Activated T-helper 17 cell treated with anti-CD3 and anti-CD28 coated beads, Interleukin-2, amount 50 U/mL, for 72 hours (primary cell): ENCODE measurements at places on chromosomes 2 and 18.

DNA sequence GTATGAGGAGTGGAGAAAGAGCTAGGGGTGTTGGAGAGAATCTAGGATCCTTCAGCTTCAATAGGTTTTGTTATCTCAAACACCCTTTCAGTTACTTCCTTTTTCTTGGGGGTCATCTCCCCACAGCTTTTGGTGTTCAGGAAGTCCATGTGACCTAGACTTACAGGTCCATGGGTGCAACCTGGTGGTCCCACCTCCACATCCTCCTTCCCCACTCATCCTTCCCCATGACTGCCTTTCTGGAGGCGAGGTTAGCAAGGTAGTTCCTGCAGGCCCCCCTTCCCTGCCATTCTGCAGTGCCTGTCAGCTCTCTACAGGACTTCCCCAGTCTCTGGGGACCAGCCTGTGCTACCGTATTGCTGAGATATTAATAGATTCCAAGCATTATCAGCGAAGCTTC, 107.6 kb downstream of the TMEM17 start:
- ATAC-seq, result no peak

DNA sequence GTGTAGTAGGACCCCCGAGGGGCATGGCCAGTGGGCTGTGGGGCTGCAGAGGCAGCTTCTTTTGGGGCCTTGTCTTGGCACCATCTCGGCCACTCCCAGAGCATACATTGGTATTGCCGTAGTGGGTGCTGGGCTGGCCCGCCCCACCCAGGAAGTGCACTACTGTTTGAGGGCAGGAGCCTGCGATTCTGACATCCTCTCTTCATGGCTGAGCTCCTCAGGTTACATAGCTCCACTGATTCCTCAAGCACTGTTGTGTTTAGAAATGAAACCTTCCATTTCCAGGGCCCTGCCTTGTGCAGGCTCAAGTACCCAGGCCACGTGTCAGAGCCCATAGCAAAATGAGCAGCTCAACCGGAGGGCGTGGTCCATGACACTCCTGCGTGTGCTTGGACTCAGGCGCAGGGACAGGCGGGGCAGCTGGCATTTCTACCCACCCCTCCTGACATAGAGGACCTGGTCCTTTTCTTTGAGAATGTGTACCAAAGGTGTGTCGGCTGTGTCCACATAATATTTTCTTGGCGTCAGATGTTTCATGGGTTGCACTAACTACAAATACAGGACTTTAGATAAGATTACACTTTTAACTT, 67.9 kb downstream of the DGKD start:
- peak; percentile 49 for ATAC-seq

DNA sequence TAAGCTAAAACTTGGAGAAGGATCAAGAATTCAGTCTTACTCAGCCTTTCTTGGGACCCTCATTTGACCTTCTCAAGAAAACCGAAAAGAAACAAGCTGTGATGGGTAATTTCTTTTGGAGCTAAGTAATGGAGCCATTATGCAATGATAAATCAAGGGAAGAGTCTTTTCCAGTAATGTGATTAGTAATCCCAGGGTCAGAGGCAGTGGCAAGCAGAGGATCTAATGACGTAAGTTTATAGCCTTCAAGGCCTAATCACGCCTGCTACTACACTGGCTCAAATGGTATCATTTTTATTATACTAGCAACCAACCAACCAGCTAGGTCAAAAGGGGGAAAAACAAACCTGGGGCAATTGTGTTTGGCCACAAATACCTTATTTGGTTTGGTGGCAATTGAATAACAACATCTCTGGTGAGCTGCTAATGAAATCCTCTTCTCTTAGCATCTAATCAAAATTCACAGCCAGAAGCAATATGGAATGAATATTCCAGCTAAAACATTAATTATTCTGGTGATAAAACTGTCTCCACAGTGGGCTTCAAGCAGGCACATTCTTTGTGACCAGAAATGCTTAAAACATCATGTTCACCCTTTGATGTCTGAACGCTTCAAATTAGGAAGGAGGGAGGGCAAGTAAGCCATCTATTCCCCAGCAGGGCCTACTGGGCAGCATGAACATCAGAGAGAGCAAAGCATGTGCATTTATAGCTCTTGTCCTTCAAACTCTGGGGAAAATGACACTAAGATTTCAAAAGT, 114.9 kb upstream of the SULT1C3 start:
- no peak for ATAC-seq

DNA sequence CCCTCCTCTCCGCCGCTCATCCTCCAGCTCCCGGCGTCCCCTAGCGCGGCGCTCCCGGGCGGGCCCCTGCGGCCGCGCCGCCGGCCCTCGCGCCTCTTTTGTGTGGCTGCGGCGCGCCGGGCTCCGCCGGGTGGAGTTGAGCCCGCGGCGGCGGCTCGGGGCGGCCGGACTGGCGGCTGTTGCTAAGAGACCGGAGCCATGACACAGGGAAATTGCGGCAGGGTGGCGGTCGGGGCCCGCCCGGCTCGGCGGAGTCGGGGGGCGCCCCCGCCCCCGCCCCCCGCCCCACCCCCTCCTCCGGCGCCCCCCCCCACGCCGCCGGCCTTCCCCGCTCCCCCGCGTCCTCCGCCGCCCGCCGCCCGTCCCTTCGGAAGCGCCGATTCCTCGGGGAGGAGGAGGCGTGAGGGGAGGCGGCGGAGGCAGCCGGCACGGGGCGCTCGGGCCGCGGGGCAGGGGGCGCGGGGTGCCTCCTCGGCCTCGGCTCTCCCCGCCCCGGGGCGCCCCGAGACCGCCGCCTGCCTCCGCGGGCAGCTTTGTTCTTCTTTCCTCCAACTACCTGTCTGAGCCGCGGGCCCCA, at the start of gene TMEM200C:
Gene TMEM200C (minus strand): TSS at position 224 of the 577 bp plus-strand sequence. CDS start 3,459 bp downstream, outside the sequence.
- no peak for ATAC-seq

DNA sequence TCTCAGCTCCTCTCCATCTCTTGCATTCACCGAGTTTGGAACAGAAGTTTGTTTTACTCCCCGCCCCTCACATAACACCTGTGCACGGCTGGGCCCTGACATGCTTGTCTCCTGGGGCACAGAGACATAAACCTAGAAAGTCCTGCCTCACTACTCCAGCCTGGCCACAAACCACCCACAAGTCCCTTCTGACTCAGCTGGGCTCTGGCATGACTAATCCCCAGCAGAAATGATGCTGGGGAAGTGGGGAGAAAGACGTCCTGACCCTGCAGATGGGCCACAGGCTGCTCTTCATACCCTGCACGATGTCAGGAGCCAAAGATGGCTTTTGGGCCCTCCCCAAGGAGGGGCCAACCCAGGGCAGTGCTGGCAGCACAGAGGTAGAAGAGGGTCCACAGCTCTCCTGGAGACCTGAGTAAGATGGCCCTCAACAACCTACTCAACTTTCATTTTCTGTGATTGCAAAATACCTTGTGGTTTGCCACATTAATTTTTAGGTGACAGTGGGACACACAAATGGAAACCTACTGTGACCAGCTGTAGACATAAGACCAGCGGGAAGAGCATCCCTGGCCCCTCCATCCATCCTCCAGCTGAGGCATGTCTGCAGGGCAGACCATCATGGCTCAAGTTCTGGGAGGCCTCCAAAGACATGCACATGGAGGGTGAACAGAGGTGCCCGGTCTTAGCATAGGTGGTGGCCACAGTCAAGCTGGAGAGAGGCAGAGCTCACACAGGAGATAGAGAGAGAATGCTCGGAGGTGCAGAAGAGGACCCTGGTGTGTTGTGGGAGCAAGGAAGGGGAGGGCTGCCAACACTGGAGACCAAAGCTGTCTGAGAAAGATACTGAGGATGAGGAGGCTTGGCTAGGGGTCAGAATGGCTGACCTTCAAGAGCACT, 40.0 kb downstream of the DNMT3A start:
- peak; percentile 97 for ATAC-seq

DNA sequence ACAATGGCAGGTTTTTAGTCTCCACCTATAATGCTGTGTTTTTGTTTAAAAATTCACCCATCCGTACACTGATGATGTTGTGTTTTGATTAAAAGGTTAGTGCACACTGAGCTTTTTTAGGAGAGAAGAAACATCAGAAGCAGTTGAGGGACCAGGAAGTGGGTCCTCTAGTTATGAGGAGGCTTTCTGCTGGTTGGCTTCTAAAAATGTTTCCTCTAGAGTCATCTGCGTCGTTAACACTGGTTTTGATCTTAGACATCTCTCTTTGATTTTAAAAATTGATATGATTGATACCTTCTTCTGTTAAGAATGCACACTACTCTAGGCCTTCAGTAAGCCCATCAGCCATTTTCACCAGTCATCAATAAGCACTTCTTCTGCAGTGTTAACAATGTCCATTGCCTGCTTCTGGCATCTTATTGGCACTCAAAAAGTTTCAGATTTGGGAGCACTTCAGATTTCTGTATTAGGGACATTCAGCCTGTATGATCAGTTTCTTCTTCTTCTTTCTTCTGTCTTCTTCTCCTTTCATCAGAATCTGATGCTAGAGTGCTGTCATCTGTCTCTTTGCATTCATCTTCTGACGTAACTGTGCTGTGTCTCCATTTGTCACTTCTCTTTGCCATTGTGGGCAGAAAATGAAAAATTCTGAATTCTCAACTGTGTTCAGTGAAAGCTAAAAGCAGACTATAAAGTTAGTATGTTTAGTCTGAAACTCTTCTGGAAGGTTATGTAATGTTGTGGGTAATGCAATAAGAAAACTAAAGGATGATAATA, 56.3 kb downstream of the PHLPP1 start:
- peak; percentile 90 for ATAC-seq

DNA sequence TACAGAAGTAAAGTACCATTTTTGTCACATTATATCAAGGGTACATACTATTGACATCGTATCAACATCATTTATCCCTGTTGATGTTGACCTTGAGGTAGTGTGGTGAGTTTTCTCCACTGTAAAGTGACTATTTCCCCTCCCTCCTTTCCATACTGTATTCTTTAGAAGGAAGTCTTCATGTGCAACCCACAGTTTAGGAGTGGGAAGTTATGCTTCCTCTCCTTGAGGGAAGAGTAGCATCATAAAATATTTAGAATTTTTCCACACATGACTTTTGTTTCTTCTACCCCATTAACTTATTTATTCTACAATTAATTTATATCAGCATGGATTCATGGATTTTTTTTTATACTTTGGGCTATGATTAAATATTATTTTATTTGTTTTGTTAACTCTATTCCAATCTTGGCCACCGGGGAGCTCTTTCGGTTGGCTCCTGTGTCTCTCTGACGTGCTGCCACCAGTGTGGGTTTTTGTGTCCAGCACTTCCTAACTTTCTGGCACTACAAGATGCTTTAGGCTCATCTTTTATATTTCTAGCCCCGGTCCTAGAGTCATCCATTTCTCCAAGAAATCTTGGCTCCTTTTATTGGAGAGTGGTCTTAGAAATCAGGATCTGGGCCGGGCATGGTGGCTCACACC, 19.0 kb downstream of the AQP12B start:
- ATAC-seq, result no peak

- no peak for ATAC-seq
Observed at GRCh38 chr2:85033388-85033787, 62.4 kb downstream of the KCMF1 start.

DNA sequence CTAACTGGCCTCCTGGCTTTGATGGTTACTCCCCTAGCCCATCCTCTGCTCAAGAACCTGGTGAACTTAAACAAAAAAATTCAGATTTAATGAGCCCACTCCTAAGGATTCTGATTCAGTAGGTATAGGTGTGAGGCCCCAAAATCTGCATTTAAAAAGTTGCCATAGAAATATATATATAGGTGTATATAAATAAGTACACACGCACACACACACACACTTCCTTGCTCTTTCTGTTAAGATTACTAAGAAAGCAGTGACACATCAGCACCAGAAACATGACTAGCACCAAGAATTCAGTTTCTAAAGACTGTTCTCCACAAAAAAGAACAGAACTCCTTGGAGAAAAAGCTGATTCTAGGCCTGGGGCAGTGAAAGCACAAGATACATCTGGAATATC, 17.8 kb downstream of the EML6 start:
- no peak for ATAC-seq

DNA sequence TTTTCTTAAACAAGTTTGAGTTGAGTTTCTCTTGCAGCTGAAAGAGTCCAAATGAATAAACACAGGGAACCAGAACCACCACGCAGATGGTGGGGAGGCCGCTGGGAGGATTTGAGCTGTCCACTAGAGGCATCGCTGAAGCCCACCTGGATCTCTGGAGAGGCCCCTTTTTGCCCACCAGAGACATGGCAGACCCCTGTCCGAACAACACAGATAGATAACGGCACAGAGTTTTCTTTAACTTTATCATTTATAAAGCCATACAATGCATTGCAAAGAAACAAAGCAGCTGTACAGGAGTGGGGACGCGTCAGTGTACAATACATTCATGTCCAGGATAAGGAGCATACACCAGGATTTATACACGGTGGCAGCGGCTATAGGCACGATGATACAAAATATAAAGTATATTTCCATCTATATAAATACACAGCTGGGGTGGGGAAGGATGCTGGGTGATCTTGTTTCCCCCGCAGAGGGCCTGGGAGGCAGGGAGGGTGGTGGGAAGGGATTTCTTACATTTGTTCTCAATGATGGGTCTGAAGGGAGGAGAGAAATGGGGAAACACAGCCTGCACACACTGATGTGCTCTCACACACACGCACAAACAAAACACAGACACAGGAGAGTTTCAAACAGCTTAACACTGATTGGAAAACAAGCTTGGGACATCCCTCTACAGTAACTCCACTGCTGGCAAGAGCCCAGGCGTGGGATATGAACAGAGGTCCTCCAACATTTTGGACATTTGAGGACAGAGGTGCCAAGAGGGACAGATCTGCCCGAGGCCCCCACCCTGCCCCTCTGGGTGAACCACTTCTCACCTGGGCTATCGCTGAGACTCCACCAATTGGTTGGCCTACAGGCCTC, 203.0 kb downstream of the TNS1 start:
- no peak for ATAC-seq

DNA sequence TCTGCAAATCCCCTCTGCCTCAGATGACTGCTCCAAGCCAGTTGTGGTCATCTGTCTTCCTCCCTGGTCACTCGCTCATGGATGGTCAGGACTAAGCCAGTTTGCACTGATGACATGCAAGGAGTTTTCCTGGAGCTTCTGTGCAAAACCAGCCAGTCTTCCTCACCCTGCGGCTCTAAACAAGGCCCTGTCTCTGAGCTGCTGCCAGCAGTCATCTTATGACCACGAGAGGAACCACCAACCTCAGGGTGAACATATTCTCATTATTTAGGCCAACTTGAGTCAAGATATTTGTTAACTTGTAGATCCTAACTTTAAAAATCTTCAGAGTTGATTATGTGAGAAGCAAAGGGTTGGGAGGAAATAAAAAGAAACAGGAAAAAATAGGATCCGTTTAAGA, 119.9 kb upstream of the CAB39 start:
- ATAC-seq, result no peak

GRCh38 chr18:66046032-66046602, 295.3 kb downstream of the CDH7 start:
- no peak for ATAC-seq

GRCh38 chr2:174836377-174836994, 72.2 kb upstream of the CHRNA1 start:
- no peak for ATAC-seq

GRCh38 chr2:106025796-106026195, 168.3 kb downstream of the UXS1 start:
- ATAC-seq, result no peak

GRCh38 chr18:49226243-49227000, 234.0 kb downstream of the DYM start:
- no peak for ATAC-seq

DNA sequence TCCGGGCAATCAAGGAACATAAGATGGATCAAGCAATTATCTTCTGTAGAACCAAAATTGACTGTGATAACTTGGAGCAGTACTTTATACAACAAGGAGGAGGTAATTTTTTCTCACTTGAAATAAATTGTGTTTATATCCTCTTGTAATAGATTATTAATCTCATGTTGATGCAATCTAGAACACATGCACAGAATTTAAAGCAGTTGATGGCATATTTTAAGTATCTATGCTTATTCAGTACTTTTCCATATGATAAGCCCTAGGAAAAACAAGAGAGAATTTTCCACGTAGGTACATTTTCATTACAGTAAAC, 31.8 kb downstream of the DDX1 start:
- no peak for ATAC-seq
